G401 (cell line): ENCODE measurements at places on chromosomes 1 and 21.
A peak's percentile ranks its signal among the peaks of the same experiment; 100 is the strongest.

DNA sequence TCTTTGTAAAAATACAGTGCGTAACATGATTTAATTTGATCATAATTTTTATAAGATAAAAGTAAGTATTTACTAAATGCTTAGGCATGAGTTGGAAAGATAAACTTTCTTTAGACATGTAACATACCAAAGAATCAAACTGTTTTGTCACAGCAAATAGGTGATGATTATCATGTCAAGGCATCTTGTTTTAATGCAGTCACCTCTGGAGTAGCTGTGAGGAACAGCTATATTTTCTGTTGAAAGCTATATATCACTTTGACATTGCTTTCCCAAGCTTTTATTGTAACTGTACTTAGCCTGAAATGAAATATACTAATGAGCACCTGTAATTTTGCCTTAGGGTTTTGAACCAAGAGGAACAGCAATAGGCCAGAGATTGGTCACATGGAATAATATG lies 151.9 kb downstream of the TLR5 start:
- no peak for DNase-seq

DNA sequence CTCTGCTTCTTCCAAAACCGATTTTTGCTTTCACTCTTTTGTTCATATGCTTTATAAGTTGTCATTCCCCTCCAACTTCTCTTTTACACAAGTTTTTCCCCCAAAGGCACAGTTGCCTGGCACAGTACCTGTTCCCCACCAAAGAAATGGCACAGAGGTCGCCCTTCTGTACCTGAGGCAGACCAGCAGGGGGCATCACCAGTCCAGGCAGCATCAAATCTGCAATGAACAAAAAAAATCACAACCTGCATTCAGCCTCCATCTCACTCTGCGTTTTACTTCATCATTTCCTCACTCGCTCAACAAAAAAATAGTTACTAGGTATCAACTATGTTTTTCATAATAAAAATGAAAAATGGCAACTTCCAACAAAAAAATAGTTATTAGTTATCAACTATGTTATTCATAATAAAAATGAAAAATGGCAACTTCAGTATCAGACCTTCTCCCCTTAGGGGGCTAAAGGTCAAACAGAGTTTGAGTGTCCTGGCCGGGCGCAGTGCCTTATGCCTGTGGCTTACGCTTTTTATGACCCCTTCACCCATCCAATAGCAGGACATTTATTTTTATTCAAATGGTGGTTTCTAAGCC lies 4.1 kb downstream of the EIF2D start:
- DNase-seq, result peak; percentile 8

DNA sequence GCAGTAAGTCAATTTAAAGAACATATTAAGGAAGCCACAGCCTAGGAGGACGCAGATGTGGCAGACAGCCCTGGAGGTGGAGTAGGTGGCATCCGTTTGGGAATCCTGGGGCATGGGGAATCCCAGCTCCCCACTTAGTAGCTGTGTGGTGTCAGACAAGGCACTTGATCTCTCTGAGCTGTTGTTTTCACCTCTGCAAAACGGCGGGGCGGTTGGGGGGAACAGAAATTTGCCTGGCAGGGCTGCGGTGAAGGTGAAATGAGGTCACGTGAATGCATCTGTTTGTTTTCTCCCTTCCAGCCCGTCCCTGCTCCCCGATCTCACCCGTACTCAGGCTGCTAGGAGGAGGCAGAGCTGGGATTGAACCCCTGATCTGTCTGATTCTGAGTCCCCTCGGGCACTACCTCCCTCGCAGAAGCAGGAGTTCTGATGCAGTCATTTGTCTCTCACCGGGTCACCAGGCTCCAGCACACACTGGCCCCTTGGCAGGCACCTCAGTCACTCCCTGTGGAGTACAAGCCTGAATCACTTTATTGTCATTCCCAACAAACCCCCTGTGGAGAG lies 2.2 kb upstream of the LAPTM5 start:
- no peak for DNase-seq

GRCh38 chr1:86646256-86646655 lies 58.1 kb upstream of the SH3GLB1 start:
- no peak for DNase-seq

- DNase-seq, result no peak
Observed at GRCh38 chr21:45582128-45582527, 39.9 kb upstream of the SLC19A1 start.
